ENCODE measurements at places on chromosomes 16 and 17.

GRCh38 chr17:79164913-79165695 is 90.5 kb downstream of the ENGASE start:
- no peak for DNase-seq

- no peak for DNase-seq
Observed at GRCh38 chr16:23296994-23297393, 5.1 kb upstream of the SCNN1B start.

DNA sequence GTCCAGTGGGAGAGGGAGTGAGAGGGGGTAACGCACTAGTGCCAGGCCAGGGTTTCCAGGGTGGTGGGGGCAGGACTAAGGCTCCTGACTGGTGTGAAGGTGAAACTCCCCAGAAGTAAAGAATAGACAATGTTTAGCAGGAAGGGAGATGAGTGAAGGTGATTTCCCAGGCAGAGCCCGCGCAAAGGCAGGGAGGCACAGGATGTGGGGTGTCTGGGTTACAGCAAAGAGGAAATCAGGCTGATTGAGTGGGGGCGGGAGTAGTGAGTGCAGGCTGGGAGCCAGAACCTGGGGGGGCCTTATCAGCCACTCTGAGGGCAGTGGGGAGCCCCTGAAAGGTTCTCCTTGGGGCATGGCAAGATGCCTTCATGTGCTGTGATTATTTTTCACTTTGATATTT is 167.5 kb downstream of the UTP18 start:
- DNase-seq, result no peak

DNA sequence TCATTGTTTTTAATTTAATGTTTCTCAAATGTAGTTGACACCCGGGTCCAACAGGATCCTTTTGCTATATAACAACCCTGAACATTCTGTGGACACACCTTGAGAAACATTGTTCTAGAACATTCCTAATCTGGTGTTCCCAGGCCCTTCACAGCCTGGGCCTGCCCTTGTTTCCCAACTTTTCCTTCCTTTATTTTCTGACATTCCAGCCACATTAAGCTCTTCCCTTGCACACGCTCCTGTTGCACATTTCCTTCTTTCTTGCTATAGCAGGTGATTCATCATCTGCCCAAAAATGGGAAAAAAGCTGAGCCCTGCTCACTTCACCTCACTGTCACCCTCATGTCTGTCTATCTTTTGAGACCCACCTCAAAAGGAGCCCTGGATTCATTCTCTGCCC is 67.9 kb upstream of the MARCHF10 start:
- DNase-seq, result no peak

DNA sequence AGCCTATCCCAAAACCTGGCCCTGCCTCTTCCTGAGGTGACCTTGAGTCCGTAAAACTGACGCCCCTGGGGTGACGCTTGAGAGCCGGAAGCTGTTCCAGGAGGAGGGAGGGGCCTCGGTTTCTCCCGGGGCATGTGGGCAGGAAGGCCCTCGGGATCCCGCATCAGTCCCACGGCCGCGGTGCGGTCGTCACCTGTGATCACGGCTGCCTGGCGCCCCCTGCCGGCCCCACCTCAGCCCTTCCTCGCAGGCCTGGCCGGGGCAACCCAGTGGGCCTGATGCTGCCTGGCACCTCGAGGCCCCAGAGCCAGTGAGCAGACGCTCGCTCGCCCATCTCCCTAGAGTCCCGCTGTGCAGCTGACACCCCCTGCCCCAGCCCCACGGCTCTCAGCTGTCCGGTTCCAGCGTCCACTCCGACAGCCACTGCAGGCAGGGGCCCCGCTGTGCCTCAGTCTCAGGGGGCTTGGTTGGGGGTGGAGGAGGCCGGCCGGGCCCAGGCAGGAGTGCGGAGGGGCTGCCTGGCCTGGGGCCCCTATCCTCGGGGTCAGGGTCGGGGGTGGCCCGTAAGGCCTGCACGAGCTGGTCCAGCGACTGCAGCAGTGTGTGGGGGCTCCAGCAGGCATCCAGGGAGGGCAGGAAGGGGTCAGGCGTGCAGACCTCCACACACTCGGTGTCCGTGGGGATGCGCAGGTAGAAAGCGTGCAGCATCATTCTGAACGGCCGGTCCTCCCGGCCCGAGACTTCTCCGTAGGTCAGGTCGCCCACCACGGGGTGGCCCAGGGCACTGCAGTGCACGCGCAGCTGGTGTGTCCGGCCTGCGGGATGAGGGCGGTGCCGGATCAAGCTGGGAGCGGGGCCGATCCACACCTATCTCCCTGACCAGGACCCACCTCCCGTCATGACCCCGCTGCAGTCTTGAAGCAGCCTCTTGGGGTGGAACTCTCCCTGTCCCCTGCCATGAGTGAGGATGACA is 2.3 kb downstream of the RPUSD1 start:
- no peak for DNase-seq

GRCh38 chr17:7849751-7850504 is 4.9 kb upstream of the TMEM88 start:
- no peak for DNase-seq

DNA sequence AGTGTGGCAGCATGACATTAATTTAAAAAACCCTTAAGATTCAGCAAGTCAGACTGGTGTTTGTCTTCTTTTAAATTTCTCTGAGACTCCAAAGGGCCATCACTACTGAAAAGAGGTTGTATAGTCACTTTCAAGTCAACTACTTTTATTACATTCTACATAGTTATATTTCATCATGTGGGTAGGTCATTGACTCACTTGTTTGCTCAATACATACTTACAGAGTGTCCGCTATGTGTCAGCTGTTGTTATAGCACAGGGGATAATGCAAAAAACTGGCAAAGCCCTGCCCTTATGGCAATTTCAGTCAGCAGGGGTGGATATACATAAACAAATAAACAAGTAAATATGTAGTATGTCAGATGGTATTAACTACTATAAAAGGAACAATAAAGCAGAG is 2.5 kb upstream of the MYH4 start:
- DNase-seq, result no peak

GRCh38 chr17:2484876-2485275 is 26.8 kb downstream of the METTL16 start:
- no peak for DNase-seq

DNA sequence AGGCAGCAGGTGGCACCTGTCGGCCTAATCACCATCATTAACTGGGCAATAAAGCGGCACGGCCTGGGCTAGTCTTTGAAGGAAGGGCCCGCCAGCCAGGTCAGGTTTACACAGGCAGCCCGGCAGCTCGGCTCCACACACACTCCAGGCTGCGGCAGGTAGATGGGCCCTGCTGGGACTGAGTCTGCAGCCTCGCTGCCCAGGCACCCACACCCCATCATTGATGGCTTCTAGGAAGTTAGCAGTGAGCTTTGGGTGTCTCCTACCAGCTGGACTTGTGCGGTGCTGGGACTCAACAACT is 6.8 kb upstream of the FOXN1 start:
- no peak for DNase-seq

DNA sequence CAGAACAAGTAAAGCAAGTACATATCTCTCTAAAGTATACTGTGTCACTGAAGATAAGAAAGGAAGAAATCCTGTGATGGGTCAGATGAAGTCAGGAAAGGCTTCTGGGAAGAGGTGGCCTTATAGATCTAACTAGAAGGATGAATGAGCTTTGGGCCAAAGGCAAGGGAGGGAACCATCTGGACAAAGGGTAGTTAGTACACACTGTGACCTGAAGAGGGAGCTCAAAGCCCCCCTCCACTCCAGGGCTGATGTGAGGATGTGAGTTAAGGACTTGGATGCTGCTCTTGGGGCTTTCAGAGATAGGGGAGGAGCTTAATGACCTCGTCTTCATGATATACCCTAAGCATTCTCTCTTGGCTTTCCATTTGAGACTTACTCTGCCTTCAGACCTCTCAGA is 185.3 kb upstream of the CACNG3 start:
- no peak for DNase-seq

- no peak for DNase-seq
Observed at GRCh38 chr16:66952430-66953110, 8.5 kb upstream of the CES3 start.

- DNase-seq, result no peak
Observed at GRCh38 chr17:69012895-69013805, 47.6 kb downstream of the ABCA9 start.

DNA sequence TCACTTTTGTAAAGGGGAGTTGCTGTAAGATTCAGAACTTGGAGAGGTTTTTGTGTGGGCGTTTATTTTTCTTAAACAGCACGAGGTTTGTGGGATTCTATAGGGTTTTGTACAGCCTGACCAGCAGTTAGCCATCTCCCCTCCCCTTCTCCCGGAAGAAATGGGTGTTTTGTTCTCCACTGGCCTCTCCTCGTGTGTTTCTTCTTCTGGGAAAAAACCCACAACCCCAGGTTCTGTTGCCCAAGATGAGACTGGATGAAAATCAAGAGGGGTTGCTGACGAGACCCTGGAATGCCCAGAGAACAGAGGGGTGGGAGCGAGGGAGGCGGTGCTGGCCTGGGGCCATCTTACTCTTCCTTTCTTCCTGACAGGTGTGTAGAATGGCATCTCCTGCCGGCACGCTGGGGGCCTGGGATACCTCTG is 186.1 kb downstream of the MSI2 start:
- no peak for DNase-seq

GRCh38 chr16:5756969-5757368 is 659.4 kb upstream of the EEF2KMT start:
- no peak for DNase-seq

GRCh38 chr16:79656553-79657115 is 56.1 kb upstream of the MAF start:
- DNase-seq, result no peak

DNA sequence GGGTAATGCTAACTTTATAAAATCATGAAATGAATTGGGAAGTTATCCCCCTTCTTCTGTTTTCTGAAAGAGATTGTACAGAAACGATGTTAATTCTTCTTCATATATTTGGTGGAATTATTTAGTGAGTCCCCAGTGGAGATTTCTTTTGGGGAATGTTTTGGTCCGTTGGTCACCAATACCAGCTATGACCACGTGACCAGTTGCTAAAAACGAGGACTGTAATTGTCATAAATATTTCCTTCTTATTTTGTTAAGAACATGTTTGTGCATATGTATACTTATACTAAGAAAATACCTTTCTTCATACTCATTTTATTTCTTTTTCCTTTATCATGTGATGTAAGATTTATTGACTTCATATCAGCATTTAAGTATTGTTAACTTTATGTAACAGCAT is 10.3 kb upstream of the DYNLRB2 start:
- DNase-seq, result no peak

DNA sequence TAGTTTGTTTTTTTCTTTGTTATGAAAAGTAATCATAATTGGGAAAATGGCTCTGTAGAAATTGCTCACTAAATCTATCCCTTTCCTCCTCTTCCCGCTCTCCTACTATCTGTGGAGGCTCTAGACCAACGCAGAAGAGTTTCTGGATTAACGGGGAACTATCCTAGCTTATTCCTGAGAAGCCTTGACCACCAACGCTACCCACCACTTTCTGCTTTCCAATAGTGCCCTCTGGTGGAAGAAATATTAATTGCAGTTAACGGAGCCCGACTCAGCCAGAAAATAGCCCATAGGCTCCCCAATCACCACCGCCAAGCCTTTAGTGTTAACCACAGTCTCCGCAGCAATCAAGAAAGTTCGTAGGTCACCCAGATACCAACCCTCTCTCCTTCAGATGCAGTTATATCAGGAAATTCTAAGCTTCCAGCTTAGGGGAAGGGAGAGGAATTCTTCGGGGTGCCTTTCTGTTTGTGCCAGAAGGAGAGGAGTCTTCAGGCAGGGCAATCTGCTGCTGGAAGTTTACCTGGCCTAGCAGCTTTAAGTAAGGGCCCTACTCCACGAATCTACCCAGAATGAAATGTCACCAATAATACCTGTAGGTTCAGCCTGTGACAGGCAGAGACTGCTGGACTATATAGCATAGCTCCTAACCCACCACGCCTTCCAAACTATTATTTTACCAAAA is 23.0 kb upstream of the NSRP1 start:
- DNase-seq, result no peak

DNA sequence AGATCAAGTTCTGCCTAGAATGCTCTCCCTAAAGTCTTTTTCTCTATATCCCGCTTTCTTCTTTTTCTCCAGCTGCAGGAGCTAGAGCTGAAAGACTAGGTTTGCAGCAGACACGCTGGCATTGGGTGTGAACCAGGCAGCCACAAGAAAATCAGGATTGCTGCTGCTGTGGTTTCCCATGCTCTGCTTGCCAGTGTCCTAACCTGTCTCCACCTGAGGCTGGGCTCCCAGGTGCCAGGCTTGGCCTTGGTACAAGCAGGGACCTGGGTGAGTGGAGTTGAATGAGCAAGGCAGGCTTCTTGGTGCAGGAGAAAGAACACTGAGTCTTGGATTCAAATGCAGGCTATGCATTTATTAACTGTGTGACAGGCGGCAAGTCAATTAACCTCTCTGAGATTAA is 440.3 kb upstream of the MAF start:
- DNase-seq, result no peak

GRCh38 chr17:30344283-30345088 is 10.6 kb upstream of the TMIGD1 start:
- DNase-seq, result no peak

- DNase-seq, result no peak
Observed at GRCh38 chr17:64131606-64132270, 1.8 kb upstream of the ERN1 start.

DNA sequence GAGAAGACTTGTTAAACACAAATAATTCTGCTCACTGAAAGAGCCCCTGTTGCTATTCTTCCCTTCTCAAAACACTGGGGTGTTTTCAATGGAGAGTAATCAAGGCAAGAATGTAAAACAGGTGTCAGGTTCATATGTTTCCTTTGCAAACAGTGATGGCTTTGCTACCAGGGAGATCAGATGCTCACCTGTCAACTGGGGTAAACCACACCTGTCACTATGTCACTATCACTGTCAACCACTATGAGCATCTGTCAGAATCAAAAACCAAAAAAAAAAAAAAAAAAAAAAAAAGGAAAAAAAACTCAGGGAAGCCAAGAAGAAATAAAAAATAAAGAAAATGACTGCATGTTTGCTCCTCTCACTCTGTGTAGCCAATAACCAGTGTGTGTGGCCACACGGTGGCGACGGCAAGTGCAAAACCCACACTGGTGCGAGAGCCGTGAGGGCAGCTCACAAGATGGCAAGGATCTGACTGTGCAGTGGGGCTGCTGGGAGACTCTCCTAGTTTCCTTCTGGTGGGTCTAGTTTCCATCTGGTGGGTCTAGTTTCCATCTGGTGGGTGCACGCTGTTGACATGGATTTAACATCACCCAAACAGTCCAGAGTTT is 22.7 kb downstream of the USP22 start:
- DNase-seq, result no peak

GRCh38 chr17:70699408-70699807 is 530.1 kb downstream of the KCNJ2 start:
- no peak for DNase-seq

GRCh38 chr16:273547-274421 is 2.0 kb downstream of the RGS11 start:
- no peak for DNase-seq

DNA sequence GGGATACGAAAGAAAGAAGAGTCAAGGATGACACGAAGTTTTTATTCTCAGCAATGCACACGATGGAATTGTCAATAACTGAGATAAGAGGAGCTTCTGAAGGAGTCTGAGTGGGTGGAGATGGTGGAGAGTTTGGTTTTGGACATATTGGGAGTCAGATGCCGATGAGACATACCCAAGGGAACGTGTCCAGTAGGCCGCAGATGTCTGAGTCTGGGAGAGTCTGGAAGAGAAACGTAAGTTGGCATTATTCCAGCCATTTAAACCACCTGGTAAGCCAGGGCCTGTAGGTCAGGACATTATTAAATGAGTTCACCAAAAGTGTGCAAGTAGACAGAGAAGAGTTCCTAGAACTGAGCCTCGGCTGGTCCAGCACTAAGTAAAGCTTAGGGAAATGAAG is 478.3 kb upstream of the CDH5 start:
- DNase-seq, result no peak

GRCh38 chr16:66131156-66131807 is 235.2 kb upstream of the CDH5 start:
- no peak for DNase-seq

Data from esophagus squamous epithelium (tissue), 5 donors.